ENCODE measurements at places on chromosomes 6 and 20.

GRCh38 chr6:36963451-36964290 lies 9.1 kb downstream of the PI16 start:
- no peak for DNase-seq

GRCh38 chr6:41881506-41881905 lies 13.7 kb downstream of the USP49 start:
- DNase-seq: no peak

GRCh38 chr6:139920027-139920775 lies 545.8 kb upstream of the CITED2 start:
- DNase-seq: no peak

- no peak for DNase-seq
Measured at GRCh38 chr6:64428186-64428585, 792.6 kb downstream of the PHF3 start.

- DNase-seq: no peak
Measured at GRCh38 chr20:31723069-31723318, 326 bp upstream of the BCL2L1 start.

DNA sequence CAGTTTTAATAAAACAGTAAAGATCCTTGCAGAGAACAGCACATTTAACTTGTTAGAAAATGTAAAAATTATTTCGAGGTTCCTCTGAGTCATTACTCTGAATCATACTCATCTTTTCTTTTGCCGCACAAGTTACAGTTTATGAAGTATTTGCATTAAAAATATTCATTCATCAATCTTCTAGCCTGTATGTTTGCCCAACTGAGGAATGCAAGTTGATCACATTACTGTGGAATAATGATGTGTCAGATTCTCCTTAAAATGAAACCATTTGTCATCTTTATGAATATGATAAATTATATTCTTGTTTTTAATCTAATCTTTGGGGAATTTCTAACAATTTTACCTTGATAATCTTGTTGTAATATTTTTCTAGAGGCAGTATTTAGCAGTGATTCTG lies 340.4 kb upstream of the OPRM1 start:
- no peak for DNase-seq

DNA sequence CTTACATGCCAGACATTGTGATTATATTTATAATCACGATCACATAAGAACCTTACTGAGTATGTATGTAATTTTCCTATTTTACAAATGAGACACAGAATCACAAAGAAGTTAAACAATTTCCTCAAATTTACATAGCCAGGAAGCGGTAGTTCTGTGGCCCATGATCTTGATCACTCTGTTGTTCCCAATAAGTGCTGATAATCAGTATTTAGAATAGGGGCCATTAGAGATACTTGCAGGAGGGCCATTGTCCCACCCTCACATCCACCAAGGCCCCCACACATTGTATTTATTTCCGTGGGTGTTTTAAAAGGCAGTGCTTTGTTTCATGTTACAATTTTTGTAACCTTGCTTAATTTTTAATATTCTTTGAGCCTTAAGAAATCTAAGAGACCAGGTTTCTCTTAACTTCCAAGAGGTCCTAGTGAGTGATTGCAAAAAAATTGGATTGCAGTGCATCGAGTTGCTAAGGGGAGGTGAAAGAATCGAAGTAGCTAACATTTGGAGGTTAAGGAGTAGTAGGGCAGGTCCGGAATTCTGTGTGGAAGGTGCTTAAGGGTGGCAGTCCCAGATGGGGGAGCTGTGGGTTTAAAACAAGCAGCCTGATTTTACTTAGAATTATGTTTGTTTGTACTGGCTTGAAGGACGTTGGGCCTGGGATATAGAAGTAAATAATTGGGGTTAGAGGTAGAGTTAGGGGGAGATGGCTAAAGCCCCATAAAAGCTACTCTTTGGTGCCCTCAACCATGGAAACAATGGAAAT lies 339.4 kb downstream of the CDKAL1 start:
- no peak for DNase-seq

DNA sequence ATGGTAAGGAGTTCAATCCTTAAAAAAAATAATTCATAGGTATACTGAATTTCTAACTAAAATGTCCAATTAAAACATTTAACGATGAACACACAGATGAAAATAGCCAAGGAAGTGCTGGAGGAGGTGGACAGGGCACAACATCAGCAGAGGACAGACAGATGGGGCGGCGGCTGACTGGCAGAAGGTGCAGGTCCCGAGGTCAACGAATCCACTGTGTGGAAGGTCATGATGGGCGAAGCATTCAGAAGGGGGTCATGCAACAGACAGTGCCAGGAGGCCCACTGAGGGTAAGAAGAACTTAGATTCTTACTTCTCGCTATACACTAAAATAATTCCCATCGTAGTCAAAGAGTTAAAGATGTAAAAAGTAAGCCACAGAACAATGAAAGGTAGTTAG lies 34.2 kb upstream of the FRMD1 start:
- DNase-seq: no peak

DNA sequence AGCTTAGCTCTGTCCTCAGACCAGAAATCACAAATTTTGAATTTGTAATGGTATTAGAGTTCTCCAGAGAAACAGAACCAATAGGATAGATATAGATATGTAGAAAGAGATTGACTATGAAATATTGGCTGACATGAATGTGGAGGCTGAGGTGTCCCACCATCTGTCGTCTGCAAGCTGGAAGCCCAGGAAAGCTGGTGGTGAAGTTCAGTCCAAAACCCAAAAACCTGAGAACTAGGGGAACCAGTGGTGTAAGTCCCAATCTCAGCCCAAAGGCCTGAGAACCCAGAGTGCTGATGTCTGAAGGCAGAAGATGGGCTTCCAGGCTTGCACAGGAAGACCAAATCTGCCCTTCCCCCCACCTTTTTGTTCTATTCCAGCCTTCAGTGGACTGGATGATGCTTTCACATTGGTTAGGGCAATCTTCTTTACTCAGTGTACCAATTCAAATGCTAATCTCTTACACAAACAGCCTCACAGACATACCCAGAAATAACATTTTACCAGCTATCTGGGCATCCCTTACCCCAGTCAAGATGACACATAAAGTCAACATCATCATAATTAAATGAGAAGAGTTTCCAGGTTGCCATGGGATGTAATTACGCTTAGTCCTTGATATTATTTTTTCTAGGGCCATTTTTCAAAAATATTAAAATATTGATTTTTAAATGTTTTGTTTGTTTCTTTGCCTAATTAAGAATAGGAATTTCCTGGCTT lies 570.8 kb downstream of the UTRN start:
- DNase-seq: no peak

- no peak for DNase-seq
Measured at GRCh38 chr6:119284861-119285521, 64.6 kb downstream of the MAN1A1 start.

DNA sequence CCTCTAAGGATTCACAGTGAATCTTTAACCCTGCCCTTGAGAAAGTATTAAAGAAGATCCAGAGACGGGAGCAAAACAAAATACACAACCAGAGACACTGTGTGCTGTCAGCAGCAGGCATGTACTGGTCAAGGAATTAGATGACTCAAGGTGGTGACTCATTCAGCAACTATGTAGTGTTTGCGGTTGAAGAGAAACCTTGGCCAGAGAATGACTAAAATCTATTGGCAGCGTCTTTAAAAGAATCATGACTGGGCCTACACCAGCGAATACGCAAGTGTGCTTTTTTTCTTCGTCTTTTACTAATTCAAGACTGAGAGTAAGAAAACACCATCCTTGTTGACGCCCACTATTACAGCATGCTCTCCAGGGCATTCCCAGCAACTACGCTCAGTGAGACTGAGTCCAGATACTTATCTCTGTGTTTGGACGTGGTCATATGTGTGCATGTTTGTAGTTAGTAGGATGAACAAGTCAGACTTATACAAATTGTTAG lies 72.4 kb upstream of the BACH2 start:
- no peak for DNase-seq

- no peak for DNase-seq
Measured at GRCh38 chr6:131331873-131332781, 196.9 kb downstream of the AKAP7 start.

- no peak for DNase-seq
Measured at GRCh38 chr20:35237486-35237885, 11.0 kb downstream of the MMP24 start.

- DNase-seq: no peak
Measured at GRCh38 chr6:107655245-107655644, 165.3 kb downstream of the SOBP start.

DNA sequence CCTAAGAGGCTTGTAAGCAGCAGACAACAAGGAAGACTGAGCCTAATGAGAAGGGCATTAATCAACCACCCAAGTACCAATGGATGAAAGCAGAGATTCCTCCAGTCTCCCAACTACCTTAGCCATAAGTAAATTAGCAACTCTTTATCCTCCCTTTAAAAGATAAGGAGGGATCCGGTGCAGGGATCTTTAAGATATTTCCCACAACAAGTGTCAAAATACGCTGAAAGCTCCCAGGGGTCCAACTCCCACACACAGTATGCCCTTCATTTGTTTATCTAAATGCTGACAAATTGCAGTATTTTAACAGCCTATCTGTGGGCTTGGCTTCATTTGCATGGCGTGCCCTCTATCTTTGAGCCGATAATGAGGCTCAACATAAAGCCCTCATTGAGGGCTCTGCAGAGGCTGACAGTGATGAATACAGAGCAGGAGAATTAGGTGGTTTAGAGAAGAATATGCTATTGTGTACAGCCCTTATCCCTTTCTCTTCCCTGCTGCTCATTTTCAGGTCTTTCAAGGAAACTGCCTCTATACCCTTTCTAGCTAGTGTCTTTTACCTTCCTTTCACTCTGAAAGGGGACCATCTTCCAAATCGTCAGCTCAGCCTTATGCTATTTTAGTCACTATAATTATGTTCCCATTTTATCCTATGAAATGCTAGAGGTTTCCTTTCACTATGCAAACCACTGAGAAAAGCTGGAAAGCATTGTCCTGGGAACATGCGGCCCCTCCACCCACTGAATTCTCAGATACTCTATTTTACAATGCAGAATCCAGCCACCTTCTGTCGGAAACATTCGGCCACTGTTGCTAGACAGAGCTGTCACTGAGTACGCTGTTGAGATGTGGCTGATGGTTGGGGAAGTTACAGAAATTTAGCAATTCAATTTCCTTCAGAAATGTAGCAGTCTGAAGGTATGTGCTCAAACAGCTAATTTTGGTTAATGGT lies 575.2 kb upstream of the JAG1 start:
- DNase-seq: no peak

- no peak for DNase-seq
Measured at GRCh38 chr6:41271901-41272395, 14.5 kb downstream of the TREM1 start.

DNA sequence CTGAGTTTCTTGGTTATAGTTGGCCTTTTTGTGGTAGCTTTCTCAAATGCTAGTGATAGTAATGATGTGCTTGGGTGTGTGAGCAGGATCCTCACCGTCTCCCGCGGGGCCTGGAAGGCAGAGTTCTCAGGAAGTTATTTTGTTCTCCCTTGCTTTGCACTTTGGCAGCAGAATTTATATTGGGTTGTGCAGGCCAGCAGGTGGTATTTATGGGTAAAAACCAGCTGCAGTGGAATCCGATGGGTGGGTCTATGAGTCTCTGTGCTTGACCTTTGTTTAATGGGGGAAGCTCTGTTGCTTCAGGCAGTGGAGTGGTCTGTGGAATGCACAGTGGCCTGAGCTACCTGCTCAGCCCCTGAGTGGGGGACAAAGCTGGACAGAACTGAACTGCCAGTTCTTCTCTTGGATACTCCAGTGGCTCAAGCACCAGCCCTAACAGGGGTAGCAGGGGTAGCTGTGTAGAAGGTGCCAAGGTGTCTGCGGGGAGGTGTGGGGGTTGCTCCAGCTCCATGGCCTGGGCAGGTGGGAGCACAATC lies 27.3 kb downstream of the IGF2R start:
- no peak for DNase-seq

DNA sequence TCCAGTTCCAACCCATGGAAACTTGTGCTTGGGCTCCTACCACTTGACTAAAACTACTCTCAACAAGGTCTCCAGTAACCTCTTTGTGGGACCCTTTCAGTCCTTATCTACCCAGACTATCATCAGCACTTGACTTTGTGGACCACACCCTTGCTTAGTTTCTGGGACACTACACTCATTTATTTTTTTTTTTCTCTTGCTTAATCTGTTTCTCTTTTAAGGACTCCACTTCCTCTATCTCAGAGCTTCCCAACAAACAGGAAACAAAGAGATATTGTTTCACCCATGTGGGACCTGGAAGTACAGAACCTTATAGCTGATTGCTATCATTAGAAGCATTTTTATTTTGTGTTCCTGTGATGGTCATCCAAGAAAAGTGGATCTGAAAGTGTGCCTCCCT lies 28.8 kb upstream of the ME1 start:
- DNase-seq: no peak

GRCh38 chr6:113967777-113968176 lies 3.2 kb downstream of the HDAC2 start:
- no peak for DNase-seq
